ENCODE measurements at places on chromosomes 7 and 10. TPM values are rescaled to one million over a fixed set of nuclear protein-coding genes. Genes with fewer than 3 reads are reported as not detected.

Gene ACSL5
- 0.79 TPM for total RNA-seq

DNA sequence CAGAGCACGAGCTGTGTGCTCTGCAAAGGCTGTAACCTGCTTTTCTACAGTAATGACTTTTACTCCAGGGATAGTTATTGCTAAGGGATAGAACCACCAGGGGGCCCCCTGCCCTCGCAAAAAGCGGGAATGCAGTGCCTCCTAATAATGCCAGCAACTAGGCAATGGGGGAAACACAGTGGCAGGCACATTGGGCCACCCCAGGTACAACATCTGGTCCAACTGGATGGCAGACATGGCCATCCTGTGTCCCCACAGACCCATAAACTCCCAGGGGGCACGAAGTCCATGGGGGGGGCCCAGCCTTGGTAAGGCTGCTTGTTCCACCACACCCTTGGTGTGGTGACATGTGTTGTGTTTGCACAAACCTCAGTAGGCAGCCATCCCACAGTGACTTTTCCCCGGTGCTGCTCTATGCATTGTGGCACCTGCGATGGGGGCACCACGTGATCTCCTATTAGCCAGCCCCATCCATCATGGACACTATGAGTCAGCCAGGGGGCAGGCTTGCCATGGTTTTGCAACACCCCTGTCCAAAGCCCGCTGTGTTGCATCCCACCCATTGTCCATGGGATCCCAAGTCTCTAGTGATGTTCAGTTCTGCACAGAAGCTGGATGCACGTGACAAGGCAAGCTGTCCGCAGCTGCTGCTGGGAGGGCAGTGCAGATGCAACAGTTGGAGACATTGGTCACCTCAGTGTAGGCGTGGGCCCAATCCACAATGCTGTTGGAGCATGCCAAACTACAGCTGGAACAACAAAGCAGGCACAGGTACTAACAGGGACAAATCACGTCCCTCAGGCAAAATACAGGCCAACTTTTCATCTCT, 84.0 kb downstream of the ANLN start:
- DNase-seq, result peak; percentile 13

Gene OPALIN
- not detected for total RNA-seq

GRCh38 chr7:68176974-68177373, 1180.3 kb downstream of the TYW1 start:
- peak; percentile 59 for DNase-seq

GRCh38 chr10:86443936-86444335, 77.3 kb upstream of the GRID1 start:
- DNase-seq, result peak; percentile 77

DNA sequence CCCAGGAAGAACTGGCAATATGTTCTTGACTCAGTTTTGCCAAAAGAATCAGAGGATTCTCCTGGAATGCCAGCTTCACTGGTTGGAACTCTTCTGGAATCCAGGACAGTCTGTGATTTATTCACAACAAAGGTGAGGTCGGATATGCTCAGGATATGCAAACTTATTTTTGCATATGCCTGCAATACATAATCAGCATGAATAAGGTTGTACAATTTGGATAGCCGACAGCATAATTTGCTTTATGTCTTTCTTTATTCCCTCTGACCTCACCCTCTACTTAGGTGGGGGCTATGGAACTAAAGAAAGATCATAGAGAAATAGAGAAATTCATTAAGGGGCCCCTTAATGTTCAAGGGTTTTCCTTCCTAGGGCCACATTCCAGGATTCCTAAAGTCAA, 57.6 kb upstream of the AKR1E2 start:
- DNase-seq, result no peak

Gene SH2B2
- total RNA-seq, result 5.6 TPM

DNA sequence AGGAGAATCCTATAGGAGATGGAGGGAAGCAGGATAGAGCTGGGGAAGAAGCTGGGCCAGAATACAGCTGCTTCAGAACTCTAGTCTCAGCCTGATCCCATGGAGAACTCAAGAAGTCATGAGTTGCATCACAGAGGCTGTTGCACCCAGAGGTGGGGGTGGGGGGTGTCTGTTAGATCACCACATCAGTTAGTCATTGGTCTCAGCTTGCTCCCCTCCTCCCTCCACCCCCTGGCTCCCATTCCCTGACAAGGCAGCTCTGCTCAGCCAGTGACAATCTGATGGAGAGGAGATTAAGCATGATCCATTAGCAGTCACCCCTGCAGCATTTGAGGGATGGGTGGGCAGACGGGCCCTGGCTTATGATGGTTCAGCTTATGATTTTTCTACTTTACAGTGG, 58.4 kb upstream of the FGL2 start:
- DNase-seq, result no peak

GRCh38 chr7:74453322-74454011, at the start of gene GTF2IRD1:
TSS of gene GTF2IRD1 (plus strand) at chr7:74453906. CDS start at chr7:74508081, 54,175 bp downstream.
- peak; percentile 57 for DNase-seq
